Naive B cell (primary cell): ENCODE measurements at places on chromosomes 3 and 15. TPM values are rescaled to one million over a fixed set of nuclear protein-coding genes. Genes with fewer than 3 reads are reported as not detected.

Gene RBP2
- not detected for polyA plus RNA-seq

Gene JMJD7
- 15.3 TPM for polyA plus RNA-seq

Gene CCDC80
- not detected for polyA plus RNA-seq

- DNase-seq: no peak
Observed at GRCh38 chr15:34043813-34044212, 4.8 kb upstream of the AVEN start.

DNA sequence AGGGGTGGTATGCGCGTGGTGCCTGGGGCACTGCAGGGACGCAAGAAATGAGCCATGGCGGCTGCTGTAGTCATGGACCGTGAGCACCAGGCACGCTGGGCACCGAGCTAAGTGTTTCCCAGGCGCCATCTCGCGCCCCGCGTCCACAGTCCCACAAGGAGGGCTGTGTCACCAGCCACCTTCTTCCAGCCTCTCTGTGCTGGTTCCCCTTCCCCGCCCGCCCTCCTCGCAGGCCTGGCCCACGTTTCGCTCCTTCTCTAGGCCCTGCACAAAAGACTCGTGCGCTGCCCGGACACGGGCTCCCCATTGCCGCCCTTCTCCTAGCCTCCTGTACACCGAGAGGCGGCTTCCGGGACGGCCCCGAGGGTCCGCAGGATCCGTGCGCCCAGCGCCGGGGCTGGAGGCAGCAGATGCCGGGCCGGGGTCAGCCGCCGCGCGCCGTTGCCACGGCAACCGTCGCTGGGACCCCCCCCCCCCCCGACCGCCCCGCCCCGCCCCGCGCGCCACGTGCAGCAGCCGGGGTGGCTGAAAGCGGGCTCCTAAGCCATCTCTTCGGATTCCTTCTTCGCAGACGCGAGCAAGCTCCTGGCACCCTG lies 113.4 kb downstream of the SRGAP3 start:
- DNase-seq: no peak

- DNase-seq: no peak
Observed at GRCh38 chr3:121885386-121885785, 8.8 kb upstream of the SLC15A2 start.

- no peak for DNase-seq
Observed at GRCh38 chr15:62392376-62392775, 227.3 kb upstream of the C2CD4B start.

Gene ESYT3
- polyA plus RNA-seq: not detected

DNA sequence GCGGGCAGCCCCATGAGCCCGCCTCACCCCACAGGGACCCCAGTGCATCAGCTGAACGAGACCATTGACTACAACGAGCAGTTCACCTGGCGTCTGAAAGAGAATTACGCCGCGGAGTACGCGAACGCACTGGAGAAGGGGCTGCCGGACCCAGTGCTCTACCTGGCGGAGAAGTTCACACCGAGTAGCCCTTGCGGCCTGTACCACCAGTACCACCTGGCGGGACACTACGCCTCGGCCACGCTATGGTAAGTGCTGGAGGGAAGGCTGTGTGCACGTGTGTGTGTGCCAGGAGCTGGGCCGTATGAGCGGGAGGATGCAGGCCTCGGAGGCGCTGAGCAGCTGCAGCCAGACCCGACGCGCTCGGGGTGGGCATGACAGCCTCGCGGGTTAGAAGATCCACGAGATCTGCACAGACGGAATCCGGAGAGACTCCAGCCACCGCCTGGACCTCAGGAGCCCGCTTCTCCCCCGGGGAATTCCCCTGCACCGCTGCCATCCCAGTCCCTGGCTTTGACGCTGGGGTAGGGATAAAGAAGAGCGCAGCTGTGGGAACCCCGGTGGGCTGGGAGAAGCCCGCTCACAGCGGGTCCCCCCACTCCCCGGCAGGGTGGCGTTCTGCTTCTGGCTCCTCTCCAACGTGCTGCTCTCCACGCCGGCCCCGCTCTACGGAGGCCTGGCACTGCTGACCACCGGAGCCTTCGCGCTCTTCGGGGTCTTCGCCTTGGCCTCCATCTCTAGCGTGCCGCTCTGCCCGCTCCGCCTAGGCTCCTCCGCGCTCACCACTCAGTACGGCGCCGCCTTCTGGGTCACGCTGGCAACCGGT lies 2.6 kb downstream of the DUOXA2 start:
- DNase-seq: no peak

DNA sequence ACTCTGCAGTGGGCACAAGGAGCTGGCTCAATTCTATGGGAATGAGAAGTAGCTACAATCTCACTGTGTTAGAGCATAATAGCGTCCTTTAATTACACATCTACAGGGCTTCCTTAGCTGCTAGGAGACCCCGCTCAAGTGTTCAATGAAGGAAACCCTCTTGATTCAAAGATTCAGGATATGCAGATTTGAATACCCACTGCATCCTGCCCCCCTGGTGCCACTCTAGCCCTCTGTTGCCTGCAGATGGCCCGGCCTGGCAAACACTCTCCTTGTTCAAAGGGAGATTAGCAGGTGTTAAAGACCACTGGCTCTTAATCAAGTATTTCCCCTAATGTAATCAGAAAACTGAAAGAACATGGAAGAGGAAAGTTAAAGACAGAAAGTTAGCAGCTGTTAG lies 356.6 kb downstream of the VGLL3 start:
- DNase-seq: no peak

GRCh38 chr3:56681984-56682461 lies 1.0 kb downstream of the TASOR start:
- DNase-seq: no peak

Gene CDHR4
- polyA plus RNA-seq: not detected

- DNase-seq: no peak
Observed at GRCh38 chr3:59404851-59405250, 355.0 kb upstream of the CFAP20DC start.

- DNase-seq: no peak
Observed at GRCh38 chr3:9553948-9554513, 409 bp upstream of the LHFPL4 start.

DNA sequence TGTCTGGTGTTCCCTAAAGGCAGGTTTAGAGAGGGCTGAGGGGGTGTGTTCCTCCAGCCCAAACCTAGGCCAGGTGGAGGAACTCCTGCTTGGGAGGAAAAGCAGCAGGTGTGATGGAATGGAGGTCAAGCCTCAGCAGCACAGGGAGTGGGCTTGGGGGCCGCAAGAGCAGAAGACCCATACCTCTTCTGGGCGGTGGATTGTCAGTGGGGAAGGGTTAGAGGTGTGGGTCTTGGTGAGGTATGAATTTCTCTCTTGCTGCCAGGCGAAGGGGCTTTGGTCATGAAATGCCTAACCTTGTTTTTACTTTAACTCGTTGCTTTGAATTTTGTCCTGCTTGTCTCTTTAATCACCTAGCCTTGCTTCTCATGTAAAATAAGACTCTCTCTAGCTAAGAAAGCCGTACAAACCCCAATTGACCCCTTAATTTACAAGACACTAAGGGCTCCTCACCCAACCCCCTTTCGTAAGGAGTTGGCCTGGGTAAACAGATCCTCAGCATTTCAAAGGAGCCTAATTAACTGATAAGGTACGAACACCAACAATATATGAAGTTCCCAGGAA lies 38.9 kb downstream of the DHX30 start:
- no peak for DNase-seq

DNA sequence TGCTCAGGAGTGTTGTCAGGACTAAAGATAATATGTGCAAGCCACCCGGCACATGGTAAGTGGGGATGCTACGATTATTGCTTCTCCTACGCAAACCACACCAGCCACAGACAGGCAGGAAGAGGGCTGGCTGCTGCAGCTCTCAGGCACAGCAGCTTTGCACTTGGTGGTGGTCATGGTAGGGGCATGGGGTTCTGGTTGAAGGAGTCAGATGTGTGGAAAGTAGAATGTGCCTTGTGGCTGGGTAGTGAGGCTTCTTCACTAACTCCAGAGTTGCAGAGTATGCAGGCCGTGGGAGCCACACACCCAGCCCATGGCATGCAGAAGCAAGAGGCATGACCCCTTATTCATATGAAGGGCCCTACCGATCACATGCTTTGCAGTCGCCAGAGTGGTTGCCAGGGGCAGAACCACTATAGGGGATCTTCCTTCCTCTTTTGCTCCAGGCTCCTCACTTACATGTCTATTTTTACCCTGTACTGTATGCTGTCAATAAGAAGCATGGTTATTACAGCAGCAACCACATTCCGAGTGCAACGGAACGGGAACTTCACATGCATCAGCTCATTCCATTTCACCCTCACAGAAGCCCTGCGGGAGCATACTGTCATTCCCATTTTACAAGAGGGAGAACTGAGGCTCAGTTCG lies 59.2 kb upstream of the HERC1 start:
- peak; percentile 48 for DNase-seq

GRCh38 chr3:31875437-31875836 lies 105.6 kb downstream of the OSBPL10 start:
- DNase-seq: no peak

- no peak for DNase-seq
Observed at GRCh38 chr3:189631409-189631808, 220 bp downstream of the TP63 start.

Gene AGBL1
- not detected for polyA plus RNA-seq

GRCh38 chr3:187737006-187737367 lies 8.3 kb downstream of the BCL6 start:
- DNase-seq: no peak

Gene FOXP1
- polyA plus RNA-seq: 604 TPM

Gene TMC3
- polyA plus RNA-seq: not detected

DNA sequence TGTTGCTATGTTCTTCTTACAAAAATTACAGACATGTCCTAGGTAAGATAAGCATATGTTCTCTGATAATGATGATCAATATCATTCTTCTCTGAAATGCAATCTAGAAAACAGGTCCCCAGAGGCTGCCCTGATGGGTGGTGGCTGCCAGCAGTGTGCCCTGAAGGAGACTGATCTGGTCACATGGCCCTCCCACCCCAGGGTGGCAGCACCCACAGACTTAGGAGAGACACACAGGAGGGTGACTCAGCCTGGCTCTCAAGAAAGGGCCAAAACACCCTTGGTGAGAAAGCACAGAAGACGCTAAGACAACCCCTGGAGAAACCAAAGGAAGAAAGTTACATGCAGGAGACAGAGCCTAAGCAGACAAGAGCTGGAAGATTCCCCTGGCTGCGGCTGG lies 203.7 kb downstream of the TJP1 start:
- no peak for DNase-seq

- no peak for DNase-seq
Observed at GRCh38 chr15:36688310-36689011, 109.0 kb downstream of the CDIN1 start.

Gene STRIT1
- not detected for polyA plus RNA-seq

GRCh38 chr3:17645074-17645698 lies 97.2 kb downstream of the TBC1D5 start:
- DNase-seq: peak; percentile 24

Gene FANCD2OS
- not detected for polyA plus RNA-seq

DNA sequence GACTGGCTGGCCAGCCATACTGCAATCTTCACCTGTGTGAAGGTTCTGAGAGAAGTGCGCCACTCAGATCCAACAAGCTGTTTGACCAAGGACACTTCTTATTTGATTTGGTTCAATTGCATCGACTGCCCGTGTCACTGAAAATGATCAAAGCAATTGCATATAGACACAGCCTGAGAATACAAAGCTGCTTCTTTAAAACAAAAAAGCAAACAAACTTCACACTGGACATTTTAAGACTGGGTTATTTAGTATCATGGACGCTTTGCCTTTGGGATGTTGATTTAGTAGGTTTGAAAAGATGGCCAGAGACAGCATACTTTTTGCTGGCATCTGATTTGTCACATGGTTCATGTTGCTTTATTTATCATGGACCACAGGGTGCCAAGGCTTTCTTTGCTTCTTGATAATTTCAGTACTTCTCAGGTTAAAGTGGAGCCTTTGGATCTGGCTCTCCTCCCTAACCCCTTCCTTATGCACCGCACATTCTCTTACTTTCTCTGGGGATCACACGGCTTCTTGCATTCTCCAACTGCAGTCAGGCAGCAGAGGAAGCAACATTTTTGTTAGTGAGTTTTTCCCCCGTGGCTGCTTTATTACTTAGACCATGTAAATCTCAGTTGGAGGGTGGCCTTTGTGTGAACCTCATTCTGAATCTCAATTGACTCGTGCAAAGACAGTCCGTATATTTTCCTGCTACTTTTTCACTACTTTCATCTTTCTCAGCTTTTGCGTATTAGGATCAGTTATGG lies 151.0 kb downstream of the CD47 start:
- DNase-seq: no peak

Gene SEMA3G
- not detected for polyA plus RNA-seq

DNA sequence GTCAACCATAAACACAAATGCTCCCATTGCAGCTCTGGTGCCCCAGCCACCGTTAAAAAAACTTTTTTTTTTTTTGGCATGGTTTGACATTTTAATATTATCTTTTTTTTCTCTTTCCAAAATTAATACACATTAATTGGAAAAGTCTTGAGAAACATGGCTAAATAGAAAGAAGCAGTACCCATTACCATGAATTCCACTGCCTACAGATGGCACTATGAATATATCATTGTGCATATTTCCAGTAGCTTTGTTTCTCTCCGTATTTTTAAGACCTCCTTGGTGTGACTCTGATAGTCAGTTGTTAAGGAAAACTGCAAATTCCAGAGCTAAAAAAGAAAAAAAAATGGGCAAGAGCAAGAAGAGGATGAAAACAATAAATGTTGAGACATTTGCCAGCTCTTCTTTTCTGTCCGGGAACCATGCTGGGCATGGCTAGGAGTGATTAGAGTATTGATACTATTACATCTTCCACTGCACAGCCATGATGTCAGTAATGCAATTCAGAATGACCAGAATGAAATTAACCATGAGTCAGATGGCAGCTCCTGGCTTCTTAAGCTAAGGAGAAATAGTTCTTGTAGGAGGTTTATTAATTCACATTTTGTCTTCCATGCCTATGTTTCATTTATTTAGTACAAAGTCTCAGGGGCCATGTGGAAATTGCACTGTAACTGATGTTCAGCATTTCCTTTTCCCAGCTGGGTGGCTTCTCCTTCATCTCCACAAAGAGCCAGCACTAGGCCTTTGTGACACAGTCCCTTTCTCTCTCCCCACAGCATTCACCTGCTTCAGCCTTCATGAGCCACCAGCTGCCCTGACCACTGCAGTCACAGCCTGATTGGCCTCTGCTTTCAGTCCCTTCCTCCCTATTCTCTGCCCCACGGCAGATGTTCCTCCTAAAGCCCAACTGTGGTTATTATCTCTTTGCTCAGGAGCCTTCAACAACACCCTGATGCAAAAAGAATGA lies 31.8 kb downstream of the SLC7A14 start:
- DNase-seq: no peak

Gene ST8SIA2
- polyA plus RNA-seq: not detected

Gene CYP11A1
- polyA plus RNA-seq: not detected

Gene LRRK1
- 3.4 TPM for polyA plus RNA-seq

Gene ZNF80
- polyA plus RNA-seq: not detected

GRCh38 chr15:48282216-48282615 lies 49.0 kb upstream of the DUT start:
- no peak for DNase-seq

- no peak for DNase-seq
Observed at GRCh38 chr15:46126581-46126980, 491.8 kb downstream of the SQOR start.

DNA sequence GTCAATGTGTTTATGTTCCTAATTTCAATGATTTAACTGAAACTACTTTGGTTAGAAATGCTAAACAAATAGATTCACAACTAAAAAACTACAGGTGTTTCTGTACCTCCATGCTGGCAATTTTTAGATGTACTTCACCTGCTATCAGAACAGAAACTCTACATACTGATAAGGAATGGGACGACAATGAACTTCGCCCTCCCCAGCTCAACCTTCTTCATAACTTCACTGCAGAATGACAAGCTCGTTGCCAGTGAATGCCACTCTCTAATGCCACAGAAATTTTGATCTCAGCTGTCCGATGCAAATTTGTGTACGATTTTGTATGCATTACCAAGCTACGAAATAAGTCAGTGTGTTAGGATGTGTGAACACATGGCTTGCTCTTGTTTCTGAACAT lies 133.4 kb downstream of the FOXP1 start:
- DNase-seq: no peak

- DNase-seq: no peak
Observed at GRCh38 chr3:171311784-171312183, 148.4 kb downstream of the TNIK start.
